ENCODE measurements at places on chromosomes 2 and 18.

GRCh38 chr2:620471-621302, 56.5 kb downstream of the TMEM18 start:
- DNase-seq, result no peak

DNA sequence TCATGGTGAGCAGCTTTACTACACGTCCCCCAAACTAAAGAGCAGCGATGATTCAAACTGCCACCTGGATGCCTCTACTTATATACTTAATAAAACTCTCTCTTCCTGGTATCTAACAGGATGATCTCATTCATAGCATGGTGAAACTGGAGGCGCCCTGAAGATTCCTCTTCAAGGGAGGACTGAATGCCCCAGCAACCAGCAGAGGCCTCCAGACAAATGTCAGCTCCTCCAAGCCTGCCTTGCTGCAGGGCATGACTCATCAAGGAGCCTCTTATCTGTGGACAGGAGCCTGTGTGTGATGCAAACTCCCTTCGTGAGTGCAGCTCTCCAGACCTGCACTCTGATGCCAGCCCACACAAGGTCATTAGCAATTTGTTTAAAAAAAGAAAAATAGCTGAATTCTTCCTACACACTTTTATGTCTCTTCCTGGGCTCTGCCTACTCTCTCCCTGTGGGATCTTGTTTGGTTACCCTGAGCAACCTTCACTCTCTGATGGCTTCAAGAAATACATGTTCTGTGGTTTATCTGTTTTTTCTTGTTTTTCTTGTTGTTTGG, 30.2 kb downstream of the LONRF2 start:
- DNase-seq, result peak; percentile 100

DNA sequence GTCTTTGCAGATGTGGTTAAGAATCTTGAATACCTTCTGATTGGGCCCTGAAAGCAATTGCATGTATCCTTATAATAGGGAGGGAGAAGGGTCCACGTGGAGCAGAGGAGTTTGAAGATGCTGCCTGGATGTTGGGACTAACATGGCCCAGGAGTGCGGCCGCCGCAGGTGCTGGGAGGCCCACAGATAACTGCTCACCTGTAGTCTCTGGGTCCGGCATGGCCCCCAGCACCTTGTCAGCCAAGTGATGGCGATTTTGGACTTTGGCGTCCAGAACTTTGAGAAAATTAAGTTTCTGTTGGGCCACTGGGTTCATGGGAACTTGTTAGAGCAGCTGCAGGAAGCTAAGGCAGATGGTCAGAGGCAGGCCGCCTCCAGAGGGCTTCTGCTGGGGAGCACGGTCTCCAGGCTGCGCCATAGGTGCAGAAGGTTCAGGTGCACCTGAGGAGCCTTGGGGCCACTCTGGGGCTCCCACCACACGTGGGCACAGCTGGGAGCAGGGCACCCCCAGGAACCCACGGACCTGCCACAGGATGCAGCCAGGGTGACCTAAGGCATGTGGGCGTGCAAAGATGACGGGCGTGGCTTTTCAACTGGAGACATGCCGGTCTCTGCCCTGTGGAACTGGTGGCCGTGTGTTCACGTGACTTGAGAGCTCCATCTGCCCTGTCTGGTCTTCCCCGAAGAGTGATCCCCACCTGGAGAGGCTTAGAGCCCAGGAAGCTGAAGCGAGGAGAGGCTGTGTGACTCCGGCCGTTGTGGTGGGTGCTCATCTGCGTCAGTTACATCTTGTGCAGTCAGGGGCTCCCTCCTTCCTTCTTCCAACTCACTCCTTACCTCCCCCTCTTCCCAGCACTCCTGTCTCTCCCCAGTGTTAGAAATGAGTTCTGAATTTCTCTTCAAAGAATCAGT, 277.3 kb downstream of the AGAP1 start:
- DNase-seq, result no peak

DNA sequence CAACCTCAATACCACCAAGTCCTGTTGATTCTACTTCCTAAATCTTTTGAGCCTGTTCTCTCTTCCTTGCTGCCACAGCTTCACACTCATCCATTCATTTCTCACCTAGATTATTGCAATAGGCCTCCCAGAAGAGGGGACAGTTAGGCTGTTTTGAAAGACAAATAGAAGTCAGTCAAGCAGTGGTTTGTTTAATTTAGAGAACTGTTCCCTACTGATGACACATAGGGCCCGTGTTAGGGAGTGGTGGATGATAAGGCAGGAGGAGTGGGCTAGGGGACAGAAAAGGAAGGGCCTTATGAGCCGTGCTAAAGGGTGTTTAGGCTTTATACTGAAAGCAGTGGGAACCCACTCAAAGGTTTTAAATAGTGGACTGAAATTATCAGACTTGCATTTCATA, 59.6 kb upstream of the ZFP36L2 start:
- DNase-seq, result no peak

- no peak for DNase-seq
Observed at GRCh38 chr18:58438161-58438957, 190.5 kb downstream of the ALPK2 start.

DNA sequence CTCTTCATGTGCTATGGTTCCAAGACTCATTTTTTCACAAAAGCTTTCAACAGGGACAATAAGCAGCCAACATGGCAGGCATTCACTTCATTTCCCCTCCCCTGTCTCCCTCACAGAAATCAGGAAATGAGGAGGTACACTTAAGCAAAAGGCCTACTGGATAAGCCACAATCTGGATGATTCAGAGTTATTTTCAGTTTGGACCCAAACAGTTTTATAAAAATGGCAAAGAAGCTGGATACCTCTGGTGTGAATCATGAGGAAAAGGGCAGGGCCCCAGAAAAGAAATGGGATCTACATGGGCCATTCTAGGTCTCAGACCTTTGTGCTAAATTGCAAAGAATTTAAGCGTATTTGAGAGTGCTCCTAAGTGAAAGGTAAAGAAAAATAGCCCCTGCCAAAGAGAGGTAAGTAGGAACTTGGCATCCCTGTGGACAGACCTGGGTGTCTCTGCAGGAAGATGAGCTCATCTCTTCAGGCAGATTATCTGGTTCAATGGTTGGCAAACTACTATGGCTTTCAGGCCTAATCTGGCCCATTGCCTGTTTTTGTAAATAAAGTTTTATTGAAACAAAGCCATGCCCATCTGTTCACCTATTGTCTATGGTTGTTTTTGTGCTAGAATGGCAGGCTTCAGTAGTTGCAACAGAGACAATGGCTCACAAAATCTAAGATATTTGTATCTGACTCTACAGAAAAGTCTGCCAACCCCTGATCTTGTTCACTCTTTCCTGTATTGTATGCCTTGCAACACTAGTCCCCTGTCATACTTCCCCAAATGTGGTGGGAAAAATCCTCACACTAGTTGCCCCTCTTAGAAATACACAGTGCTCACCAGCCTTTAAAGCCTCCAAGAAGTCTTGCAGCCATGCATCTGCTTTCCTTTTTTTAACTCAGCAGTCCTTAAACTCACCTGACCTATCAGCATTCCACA, 315.0 kb downstream of the ALK start:
- peak; percentile 91 for DNase-seq

DNA sequence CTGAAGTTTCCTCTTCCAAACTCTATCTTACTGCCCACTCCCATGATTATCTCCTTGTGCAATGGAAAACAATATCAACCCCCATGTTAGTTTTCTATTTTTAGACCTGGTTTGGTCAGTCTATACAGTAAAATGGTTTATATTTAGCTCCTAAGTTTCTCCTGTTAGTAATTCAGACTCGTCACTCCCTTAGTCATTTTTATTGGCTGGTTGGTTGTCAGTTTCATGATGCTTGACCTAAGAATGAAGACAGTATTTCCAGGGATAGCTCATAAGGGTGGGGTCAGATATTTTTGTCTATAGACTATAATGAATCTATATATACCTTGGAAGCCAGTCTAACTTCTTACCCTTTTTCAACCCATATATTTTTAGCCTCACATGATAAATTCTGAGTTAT, 61.4 kb upstream of the NEUROD1 start:
- no peak for DNase-seq

- DNase-seq, result no peak
Observed at GRCh38 chr2:164530464-164530863, 90.8 kb downstream of the GRB14 start.

DNA sequence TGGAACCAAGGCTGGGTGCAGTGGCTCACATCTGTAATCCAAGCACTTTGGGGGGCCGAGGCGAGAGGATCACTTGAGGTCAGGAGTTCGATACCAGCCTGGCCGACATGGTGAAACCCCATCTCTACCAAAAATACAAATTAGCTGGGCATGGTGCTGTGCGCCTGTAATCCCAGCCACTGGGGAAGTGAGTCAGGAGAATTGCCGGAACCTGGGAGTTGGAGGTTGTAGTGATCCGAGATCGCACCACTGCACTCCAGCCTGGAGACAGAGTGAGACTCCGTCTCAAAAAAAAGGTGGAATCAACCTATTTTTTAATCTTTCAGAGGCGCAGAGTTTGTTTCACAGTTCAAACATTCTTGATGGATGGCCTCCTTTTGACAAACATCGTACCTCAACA, 24.5 kb upstream of the ATP8B1 start:
- no peak for DNase-seq

- DNase-seq, result no peak
Observed at GRCh38 chr18:49851624-49852023, 38.3 kb upstream of the ACAA2 start.

- DNase-seq, result peak; percentile 6
Observed at GRCh38 chr18:9506046-9506792, 30.9 kb downstream of the RALBP1 start.

- peak; percentile 9 for DNase-seq
Observed at GRCh38 chr18:41745166-41746049, 209.6 kb upstream of the PIK3C3 start.

GRCh38 chr2:37851428-37851827, 73.7 kb upstream of the RMDN2 start:
- DNase-seq, result no peak

DNA sequence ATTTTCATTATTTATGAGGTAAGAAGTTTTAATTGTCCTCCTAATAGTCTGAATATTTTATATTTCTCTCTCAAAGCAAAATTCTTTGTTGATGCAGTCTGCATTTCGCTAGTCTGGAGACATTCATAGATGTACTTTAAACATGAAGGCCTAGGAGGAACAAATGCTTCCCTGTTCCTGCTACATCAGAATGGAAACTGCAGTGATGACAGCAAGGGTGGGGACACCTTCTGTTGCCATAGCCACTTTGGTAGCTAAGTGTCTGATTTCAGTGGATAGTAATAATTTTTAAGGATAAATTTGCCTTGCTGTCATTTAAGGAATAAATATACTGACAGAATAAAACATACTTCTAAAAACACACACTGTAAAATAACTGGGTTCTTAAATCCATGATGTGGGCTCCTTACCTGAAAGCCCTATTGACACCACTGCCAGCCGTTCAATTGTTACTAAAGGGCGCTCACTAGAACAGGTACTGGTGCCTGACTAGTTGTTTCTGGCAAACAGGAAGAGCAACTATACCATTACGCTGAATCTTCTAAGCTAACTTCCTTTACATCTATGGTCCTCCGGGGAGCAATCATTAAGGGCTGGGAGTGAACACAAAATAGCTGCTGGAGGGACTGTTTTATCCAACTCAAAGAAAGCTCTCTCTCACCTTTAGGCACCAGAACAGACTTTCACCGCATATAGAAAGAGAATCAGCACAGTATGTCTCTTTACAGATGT, 88.2 kb downstream of the TMEM131 start:
- DNase-seq, result no peak

DNA sequence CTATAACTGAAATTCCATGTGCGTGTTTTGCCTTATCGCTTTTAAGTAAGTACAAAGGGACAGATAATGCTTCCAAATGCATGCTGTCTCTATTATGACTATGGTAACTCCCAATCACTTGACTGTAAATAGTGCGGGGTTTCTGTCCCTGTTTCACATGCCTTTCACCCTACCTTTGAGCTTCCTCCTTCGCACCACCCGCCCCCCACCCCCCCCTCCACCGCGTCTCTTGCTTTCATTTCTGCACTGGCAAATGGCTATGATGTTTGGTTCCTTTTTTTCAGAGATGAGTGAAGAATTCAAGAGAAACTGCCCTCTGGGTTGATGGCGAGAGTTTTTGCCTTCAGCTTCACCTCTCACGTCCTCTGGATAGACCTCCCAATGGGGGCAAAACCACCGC, 25.0 kb upstream of the SPP2 start:
- DNase-seq, result no peak

DNA sequence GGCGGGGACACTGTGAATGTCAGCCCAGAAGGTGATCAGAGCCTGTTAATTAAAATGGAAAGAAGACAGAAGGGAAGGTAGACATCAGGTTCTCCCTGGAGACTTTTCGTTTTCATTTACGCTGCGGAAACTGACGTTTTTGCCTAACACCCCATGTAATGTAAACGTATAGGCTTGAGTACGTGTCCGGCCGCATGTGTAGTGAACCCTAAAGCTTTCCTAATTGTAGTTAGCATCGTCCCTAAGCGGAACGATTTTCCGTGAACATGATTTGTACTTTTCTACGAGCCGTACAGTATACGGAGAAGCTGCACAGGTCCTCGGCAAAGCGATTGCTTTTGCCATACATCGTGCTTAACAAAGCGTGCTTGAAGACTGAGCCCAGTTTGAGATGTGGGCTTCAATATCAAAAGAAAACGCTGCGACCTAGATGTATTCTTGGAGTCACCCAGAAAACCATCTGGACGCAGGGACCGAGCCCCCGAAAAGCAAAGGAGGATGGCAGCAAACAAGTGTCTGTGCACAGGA, 284 bp downstream of the TIMM21 start:
- DNase-seq, result no peak

DNA sequence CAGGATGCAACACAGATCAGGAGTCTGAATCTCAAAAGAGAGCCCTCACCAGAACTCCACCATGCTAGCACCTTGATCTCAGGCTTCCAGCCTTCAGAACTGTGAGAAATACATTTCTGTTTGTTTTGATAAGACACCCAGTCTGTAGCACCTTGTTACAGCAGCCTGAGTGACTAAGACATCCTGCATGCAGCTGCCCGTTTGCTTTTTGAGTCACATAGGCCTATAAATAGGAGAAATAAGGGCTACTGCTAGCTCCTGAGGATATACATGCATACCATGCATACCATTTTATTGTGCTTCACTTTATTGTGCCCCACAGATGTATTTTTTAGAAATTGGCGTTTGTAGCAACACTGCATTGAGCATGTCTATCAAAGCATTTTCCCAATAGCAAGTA, 337.8 kb downstream of the CDH2 start:
- DNase-seq, result peak; percentile 99

DNA sequence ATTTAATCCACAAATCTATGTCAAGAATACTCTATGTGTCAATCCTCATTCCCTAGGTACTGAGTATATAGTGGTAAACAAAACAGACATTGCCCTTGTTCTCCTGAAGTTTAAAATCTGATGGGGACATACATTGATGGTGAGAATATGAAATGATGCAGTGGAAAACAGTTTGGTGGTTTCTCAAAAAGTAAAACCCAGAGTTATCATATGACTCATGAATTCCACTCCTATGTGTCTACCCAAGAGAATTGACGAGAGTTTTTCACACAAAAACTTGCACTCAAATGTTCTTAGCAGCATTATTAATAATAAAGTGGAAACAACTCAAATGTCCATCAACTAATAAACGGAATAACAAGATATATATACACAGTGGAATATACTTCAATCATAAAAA, 586.7 kb downstream of the CCDC85A start:
- peak; percentile 83 for DNase-seq

- DNase-seq, result no peak
Observed at GRCh38 chr2:108320326-108320922, 31.7 kb downstream of the SULT1C2 start.

GRCh38 chr2:17912266-17912691, 33.8 kb downstream of the KCNS3 start:
- DNase-seq, result no peak

GRCh38 chr2:171956135-171956825, 34.0 kb downstream of the HAT1 start:
- DNase-seq, result no peak

GRCh38 chr2:13227578-13227977, 510.8 kb downstream of the TRIB2 start:
- DNase-seq, result no peak

- no peak for DNase-seq
Observed at GRCh38 chr2:96396095-96396494, 60.5 kb downstream of the NCAPH start.
